ENCODE measurements at places on chromosomes 16 and 17.

DNA sequence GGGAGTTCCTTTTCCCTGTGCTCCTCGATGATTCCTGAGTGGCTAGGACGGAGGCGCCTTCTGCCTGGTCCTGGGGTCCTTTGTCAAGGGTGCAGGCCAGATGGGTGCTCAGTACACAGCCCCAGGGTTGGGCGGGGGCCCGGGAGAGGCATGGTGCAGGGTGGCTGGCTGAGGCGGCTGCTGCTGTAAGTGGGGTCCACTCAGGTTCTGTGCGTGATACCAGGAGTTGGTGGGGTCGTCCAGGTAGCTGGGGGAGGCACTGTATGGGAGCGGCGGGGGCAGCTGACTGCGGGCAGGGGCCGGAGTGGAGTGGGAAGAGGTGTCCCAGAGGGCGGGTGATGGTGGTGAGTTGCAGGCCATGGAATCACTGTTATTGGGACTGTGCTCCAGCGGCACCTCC is 3.6 kb downstream of the DLX3 start:
- no peak for DNase-seq

- DNase-seq, result no peak
Observed at GRCh38 chr17:67569873-67570272, 147.9 kb upstream of the NOL11 start.

DNA sequence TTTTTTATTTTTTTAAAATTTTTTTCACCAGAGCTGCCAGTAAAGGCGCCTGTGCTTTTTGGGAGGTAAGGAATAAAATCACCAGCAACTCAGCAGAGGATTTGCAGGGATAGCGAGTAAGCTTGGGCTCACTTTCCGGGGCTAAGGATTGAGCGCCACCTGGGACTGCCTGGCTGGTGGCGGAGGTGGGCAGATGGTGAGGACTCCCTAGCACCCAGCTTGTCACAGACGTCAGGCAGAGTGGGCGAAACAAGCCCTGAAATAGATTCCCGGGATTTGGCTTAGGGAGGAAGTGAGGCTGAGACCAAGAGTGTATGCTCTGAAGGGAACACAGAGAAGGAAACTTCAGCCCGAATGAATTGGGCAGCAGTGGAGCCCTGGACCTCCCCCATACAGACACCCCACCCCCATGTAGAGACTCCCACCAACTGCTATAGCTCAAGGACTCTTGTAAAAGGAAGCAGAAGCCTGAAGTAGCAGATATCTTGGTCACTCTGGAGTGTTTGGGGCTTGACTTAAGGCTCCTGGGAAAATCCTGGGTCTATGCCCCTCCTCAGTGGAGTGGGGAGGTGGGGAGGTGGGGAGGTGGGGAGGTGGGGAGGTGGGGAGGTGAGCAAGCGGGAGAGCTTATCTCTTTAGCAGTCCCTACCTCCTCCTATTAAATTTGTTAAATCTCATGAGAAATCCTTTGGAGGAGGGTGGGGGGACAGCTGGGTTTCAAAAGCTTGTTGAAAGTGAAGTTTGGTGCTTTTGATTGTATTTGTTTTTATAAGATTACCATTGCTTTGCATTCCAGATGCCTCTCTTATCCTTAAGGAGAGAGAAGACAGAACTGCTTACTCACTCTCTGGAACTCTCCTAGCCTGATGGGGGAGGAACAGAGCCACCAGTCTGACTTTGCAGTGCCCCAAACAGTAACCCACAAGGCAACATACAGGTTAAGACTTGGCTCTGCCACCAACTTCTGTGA is 8.2 kb downstream of the ARL4D start:
- no peak for DNase-seq

GRCh38 chr16:11679941-11680911 is 12.0 kb downstream of the SNN start:
- no peak for DNase-seq

DNA sequence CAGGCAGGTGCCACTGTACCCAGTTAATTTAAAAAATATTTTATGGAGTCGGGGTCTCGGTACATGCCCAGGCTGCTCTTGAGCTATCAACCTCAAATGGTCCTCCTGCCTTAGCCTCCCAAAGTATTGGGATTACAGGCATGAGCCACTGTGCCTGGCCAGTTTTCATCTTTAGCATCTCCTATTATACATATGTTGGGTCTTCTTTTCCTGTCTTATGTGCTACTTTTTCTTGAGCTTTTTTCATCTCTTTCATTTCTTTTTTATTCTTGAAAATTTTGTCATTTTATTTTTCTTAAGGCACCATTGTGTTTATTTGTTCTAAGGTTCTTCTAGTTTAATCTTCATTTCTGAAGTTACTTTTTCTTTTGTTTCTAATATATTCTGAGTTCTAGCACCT is 20.7 kb downstream of the BANP start:
- DNase-seq, result no peak

GRCh38 chr17:37725021-37725595 is 19.8 kb downstream of the HNF1B start:
- no peak for DNase-seq

Data from esophagus squamous epithelium (tissue), 5 donors.